ENCODE measurements at places on chromosomes 12 and 14.

- DNase-seq = no peak
Measured at GRCh38 chr12:25241167-25242020, 9.3 kb downstream of the KRAS start.

- DNase-seq = no peak
Measured at GRCh38 chr14:24317141-24317928, 6.0 kb downstream of the LTB4R start.

- DNase-seq = no peak
Measured at GRCh38 chr14:59309291-59309900, 120.9 kb downstream of the DAAM1 start.

GRCh38 chr12:39145175-39145999 is 240.0 kb upstream of the CPNE8 start:
- DNase-seq = no peak

GRCh38 chr12:20368114-20368650 is at the start of gene PDE3A:
Gene PDE3A (plus strand): TSS chr12:20368537. CDS start chr12:20369285, 748 bp downstream.
- peak; percentile 25 for DNase-seq

DNA sequence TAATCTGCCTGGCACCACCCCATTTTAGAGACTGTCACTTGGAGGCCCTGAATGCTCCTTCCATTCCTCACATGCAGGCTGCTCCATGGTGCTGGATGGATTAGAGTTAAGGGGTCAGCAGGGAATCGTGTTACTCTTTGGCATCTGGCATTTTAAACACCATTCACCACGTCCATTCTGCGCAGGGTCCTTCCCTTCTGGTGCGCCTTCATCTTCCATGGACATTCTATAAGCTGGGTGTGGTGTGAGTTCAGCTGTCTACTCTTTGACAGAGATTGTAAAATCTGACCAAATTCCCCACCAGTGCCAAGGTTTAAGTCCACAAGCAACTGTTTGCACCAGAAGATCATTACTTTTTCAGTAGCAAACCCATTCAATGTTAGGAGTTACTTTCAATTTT is 47.8 kb downstream of the GIT2 start:
- DNase-seq = no peak

DNA sequence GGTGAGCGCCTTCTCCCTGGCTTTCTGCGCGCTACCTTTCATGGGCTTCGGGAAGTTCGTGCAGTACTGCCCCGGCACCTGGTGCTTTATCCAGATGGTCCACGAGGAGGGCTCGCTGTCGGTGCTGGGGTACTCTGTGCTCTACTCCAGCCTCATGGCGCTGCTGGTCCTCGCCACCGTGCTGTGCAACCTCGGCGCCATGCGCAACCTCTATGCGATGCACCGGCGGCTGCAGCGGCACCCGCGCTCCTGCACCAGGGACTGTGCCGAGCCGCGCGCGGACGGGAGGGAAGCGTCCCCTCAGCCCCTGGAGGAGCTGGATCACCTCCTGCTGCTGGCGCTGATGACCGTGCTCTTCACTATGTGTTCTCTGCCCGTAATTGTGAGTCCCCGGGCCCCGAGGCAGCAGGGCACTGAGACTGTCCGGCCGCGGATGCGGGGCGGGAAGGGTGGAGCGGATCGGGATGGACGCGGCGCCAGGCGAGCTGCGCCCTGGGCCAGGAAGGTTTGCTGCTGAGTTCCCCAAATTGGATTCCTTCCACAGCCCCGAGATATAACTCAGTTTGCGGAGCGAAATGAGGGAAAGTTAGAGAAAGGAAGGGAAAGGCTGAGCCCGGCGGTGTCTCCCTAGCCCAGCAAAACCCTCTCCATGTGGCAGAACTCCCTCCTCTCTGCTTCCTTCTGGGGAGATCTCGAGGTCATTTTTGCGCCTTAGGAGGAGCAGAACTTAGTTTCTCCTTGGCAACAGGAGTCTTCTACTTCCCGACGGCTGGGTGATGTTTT is 972 bp downstream of the PTGDR start:
- DNase-seq = no peak

DNA sequence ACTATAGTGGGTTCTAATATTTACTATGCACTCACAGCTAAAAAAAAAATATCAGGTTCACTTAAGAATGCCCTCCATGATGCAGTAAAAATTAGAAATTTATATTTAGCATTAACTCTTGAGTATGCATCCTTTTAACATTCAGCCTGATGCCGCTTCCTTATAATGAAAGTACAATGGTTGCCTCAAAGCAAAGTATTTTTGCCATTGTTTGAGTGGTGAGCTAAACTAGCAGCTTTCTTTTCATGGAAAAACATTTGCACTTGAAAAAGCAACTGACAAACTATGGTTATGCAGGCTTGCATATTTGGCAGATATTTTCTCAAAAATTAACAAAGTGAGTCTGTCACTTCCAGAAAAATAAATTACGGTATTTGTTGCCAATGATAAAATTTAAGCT is 188.6 kb downstream of the SLC6A15 start:
- no peak for DNase-seq

DNA sequence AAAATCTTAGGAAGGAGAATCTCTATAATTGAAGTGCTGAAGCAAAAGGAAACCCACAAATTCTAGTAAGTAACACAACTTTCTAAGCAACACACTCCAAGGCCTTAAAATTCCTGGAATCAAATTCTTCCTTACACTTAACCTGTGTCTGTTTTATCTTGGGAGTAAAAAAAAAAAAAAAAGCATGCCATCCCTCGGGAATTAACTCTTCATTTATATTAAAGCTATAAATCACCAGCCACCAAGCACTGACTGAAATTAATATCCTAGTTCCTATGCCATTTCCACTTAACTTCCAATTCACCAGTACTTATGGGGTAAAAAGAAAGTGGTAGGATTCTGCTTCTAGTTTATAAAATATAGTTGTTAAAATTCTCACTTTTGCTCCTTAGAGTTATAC is 238.1 kb downstream of the SLC25A21 start:
- no peak for DNase-seq

DNA sequence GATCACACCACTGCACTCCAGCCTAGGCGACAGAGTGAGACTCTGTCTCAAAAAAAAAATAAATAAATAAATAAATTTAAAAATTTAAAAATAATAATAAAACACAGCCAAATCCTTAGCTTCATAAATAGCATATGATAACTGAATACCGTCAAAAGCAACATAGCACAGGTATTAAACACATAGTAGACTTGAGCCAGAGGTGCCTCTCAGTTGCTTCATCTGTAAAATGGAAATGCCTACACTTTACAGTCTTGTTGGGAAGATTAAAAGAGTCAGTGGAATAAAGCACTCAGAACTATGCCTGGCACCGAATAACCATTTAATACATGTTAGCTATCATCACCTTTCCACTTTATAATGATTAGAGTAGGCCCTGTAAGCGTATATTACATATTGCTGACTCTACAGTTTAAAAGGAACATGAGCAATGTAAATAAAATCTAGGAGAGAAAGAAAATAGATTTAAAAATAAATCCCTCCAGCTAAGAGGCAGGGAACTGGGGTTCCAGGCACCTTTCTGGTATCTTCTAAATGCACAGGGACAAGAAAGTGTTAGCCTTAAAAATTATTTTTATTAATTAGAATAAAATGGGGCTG is 7.8 kb upstream of the DCAF11 start:
- DNase-seq = no peak

- DNase-seq = no peak
Measured at GRCh38 chr14:64919215-64919614, 5.0 kb downstream of the CHURC1 start.

DNA sequence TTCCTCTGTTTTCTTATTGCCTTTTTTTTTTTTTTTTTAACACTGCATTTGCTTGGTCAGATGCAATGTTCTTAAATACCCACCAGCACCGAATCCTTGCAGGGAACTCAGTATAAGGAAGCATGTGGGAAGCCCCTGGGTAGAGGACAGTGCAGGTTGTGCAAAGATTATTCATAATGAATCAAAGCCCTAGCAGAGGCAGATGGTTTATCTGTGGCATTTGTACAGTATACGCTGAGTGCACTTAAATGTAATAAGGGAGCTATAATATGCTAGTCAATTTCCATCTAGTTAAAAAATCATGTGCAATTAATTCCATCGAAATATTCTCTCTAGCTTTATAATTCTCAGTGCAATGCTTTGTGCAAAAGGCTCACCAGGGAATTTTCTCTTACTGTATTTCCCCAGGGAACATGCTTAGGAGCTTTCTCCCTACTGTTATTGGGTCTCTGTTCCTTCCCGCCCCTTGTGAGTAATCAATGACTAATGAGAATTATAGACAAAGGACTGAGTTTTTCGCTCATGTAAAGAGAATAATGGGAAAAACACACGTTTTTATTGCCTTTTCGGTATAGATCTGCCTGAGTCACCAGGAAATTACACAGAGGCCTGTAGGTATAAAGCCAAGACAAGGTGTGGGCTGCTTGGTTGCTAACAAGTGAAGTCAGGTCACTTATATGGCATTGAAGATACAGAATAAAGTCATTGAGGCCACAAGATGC is 1214.3 kb upstream of the TMEM132C start:
- DNase-seq = no peak

GRCh38 chr12:105622846-105623736 is 292.6 kb downstream of the C12orf75 start:
- DNase-seq = no peak

GRCh38 chr12:112419297-112420133 is 768 bp downstream of the PTPN11 start:
- no peak for DNase-seq

DNA sequence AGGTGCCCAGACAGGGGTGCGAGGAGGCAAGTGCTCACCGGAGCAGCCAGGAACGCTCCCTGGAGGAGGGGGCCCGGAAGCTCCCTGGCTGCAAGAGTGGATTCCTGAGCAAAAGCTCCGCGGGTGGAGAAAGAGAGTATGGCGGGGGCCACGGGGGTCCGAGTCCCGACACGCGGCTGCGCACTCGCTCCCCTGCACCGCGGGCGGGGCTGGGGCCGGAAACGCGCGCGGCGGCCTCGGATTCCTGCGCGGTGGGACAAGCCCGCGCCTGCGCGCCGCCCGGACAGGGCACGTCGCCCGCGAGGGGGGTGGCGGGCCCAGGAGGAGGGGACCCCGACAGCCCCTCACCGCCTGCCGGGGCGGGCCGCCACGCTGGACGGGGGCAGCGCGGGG is 27.8 kb upstream of the GPR132 start:
- no peak for DNase-seq

- no peak for DNase-seq
Measured at GRCh38 chr12:82952946-82953345, 266.2 kb downstream of the TMTC2 start.

GRCh38 chr12:19398376-19399363 is 40.6 kb upstream of the AEBP2 start:
- no peak for DNase-seq

GRCh38 chr14:68649476-68650189 is 143.2 kb downstream of the ZFP36L1 start:
- no peak for DNase-seq

- no peak for DNase-seq
Measured at GRCh38 chr12:42097971-42098370, 46.7 kb downstream of the GXYLT1 start.

- DNase-seq = no peak
Measured at GRCh38 chr14:81466854-81467253, 66.7 kb upstream of the STON2 start.

- no peak for DNase-seq
Measured at GRCh38 chr12:32126720-32127119, 20.1 kb downstream of the BICD1 start.

GRCh38 chr14:89030921-89031320 is 206.5 kb downstream of the TTC8 start:
- no peak for DNase-seq

GRCh38 chr12:80217011-80217535 is 117.7 kb downstream of the OTOGL start:
- peak; percentile 94 for DNase-seq

DNA sequence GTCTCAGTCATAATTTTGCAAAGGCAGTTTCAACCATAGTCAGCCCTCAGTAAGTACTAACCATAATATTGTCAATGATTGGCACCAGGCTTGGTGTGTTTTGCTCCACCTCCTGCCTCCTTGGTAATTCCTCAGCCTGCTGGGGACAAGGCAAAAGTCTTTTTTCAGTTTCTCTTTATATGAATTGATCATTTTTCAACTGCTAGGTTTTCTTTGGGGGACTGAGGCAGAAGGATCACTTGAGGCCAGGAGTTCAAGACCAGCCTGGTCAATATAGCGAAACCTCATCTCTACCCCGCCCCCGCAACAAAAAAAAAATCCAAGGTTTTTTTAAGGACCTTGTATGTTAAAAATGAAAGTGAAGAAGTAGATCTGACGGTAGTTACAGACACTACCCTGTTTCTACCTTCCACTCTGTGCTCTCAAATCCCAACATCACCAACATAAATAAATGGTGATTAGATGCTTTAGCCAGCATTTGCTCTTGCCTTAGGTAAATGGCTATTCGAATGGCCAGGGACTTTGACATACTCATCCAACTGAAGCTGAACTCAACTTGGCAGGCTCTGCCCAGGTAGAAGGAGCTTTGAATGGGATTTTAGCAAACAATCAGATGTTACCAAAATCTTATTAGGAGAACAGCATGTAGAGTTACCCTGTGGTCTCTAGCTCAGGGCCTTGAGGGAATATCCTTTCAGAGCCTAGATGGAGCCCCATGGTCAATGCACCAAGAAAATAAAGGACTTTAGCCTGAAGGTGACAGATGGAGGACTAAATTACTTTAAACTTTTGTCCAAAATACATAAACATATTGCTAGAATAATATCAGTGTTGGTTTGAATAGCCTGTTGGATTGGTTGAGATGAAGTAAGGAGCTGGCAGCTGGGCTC is 126.9 kb upstream of the AMIGO2 start:
- DNase-seq = no peak

- peak; percentile 3 for DNase-seq
Measured at GRCh38 chr12:79420146-79420618, 270.6 kb downstream of the PAWR start.

- no peak for DNase-seq
Measured at GRCh38 chr14:89137526-89138163, 279.4 kb downstream of the FOXN3 start.

- no peak for DNase-seq
Measured at GRCh38 chr14:105938055-105938863, 411.9 kb downstream of the TMEM121 start.

DNA sequence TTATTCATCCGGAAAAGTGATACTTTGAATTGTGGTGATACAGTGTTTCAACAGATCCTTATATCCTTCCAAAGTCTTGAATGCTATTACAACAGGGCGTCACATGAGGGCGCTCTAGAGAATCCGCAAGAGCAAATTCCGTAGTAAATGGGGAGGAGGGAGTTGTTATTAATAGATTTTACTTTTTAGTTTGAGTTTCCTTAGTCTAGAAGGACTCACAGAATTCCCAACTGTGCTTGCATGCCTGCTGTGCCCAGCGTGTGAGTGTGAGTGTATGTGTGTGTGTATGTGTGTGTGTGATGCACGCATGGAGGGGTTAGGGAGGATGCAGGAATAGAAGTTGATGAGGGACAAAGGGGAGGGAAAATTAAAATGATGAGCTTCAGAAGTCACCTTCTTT is 375.3 kb downstream of the C12orf75 start:
- DNase-seq = no peak

DNA sequence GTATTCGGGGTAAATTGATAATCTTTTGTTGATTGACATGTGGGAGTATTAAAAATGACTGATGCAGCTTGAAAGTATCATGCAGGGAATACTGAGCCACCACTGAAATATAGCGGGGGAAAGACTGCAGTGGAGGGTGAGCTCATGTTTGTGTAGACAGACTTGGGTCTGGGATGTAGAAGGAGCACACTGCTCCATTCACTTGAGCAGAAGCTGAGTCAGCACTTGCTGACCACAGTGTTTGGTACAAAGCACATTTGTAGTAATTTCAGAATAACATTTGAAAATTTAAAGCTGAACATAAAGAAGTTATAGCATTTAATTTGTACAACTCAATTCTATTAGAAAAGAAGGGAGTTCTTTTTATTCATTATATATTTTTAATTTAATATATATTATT is 304.3 kb upstream of the PRICKLE1 start:
- DNase-seq = no peak
